ENCODE measurements at places on chromosomes 12 and 14.
A peak's percentile ranks its signal among the peaks of the same experiment; 100 is the strongest.

GRCh38 chr12:52125476-52125900 is 46.0 kb downstream of the SMIM41 start:
- DNase-seq: no peak

- DNase-seq: no peak
Observed at GRCh38 chr12:96274331-96274730, 80.2 kb downstream of the ELK3 start.

DNA sequence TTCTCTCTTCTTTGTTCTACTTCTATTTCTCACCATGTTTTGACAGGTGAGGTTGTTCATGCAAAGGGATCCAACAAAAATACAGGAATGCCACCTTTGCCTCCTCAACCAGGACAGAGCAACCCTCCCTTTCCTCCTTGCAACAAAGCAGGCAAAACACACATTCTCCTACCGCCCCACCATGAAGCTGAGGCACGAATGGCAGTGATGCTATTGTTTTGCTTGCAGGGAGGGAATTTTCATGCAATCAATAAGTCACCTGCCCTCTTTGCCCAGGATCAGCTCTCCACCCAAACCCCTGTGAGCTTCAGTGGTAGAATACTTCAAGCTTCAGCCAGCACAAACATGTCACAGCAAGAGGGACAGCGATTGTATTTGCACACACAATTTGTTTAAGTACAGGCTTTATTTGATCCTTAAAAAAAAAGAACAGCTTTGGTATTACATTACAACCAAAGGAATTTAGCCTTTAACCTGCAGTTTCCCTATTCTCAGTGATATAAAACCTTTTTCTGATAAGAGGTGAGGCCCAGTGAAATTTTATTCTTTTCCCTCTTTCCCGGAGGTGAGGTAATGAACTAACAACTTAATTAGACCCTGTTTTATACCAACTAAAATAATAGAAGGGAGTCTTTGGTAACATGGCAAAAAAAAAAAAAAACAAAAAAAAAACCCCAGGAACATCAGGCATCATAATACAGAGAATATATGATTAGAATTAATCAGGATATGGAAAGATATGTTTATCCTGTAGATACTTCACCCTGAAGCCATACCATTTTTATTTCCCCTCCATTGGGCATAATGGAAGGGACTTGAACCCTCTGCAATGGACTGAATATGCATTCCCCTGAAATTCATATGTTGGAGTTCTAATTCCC is 87.0 kb upstream of the EEA1 start:
- no peak for DNase-seq

- DNase-seq: no peak
Observed at GRCh38 chr12:77888611-77889010, 57.9 kb downstream of the NAV3 start.

DNA sequence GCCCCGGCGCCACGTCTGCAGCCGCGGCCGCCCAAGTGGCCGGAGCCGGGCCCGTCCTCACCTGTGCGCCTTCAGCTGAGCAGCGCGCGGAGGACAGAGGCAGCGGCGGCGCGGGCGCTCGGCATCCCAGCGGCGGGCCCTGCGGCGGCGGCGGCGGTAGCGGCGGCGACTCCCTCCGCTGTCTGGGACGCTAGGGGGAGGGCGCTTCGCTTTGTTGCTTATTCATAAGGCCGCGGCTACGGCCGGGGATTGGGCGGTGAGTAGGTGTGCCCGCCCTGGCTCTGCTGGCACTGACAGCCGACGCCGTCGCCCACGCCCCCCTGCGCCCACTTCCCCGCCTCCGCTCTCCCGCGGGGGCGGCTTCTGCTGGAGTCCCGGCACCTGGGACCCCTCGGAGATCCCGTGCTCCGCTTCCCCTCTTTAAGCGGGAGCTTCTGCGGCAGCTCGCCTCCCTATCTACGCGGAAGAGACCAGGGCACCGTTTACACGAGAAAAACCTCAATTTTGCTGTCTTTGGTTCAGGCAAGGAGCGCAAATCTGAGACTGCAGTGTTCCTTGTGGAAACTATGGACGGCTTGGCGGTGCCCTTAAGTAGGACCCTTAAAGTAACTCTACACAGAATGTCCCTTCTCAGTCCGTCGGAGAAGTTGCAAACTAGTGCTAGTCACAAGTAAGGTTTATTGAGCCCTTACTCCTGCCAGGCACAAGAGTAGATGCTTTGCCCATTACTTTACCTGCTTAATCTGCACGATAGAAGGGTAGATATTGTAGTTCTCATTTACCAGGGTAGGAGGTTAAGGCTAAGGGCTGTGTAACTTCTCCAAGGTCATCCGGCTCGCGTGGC is at the start of gene ARMH4:
TSS of gene ARMH4 (minus strand) at position 200 of the 844 bp plus-strand sequence. CDS start 12,855 bp downstream, outside the sequence.
- DNase-seq: peak; percentile 61

- DNase-seq: no peak
Observed at GRCh38 chr12:116455540-116456329, 103.4 kb upstream of the MAP1LC3B2 start.

- DNase-seq: no peak
Observed at GRCh38 chr12:57470970-57471656, 8.6 kb downstream of the ARHGAP9 start.

DNA sequence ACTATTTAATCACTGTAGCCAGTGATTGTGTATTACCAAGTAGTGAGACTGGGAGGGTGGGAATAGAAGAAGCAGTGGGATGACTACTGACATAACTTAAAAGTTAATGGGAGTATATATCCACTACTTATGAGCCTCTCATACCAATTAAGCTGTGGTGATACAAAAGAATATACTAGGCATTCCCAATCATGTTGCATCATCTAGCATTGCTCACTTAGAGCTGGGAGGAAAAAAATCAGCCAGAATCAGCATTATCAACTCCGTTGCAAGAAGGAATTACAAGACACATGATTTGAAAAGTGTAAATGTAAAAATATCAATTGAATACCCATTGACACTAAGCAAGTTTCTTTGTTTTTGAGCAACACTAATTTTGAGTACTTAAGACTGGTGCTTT is 745 bp upstream of the PPP1R36 start:
- DNase-seq: no peak

DNA sequence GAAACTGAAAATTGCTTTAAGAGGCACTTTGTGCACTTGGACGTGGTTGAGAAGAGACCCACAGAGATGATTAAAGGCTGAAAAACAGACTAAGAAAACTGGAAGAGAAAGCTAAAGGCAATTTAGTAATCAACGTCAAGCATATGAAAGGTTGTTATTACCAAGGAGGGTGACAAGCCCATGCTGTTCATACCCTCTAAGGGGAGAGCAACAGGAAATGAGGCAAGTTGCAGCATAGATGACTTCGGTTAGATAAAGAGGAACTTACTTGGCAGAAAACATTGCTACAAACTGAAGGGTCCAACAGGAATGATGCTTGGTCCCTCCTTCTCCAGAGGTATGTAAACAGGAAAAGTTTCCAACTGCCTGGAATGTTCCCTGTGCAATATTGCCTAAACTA is 107.8 kb downstream of the DUSP6 start:
- DNase-seq: no peak

GRCh38 chr12:22765421-22766130 is 140.6 kb downstream of the ETNK1 start:
- DNase-seq: no peak

GRCh38 chr12:130334399-130334798 is 3.3 kb upstream of the PIWIL1 start:
- DNase-seq: no peak

DNA sequence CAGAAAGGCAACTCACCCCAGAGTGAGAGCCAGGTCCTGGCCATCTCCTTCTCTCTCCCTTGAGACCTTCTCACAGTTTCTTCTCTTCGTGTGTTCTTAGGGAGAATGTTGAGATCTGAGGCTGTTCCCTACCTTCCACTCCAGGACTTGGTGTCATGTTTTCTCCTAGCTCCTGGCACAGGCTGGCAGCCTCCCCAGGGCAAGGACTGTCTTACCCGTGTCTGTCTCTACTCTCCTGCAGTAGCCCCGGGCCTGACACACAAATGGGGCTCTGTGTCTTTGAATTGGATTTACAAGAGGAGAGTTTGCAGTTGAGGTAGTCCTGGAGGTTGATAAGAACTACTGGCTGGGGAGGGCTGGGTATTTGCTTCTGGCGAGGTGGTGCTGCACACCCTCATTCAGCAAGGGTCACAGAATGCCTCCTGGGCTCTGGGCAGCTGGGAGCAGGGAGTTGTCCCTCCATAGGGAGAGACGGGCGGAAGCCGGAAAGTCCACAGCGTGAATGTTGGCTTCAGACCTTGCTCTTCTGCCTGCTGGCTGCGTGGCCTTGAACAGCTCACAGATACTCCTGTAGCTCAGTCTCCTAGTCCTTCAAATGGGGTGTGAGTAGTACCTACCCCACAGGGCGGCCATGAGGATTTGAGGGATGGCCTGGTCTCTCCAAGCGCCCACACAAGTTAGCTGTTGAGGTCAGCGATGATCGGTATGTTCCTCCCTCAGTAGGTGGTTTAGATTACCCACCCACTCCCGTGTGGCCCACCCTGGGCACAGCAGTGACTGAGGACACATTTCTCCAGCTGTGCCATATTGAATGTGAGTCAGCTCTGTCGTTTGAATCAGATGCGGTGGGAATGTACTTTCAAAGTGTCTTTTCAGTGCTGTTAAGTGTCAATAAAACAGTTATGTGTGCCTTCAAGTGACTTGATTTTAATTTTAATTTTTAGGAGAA is 10.2 kb downstream of the EP400 start:
- DNase-seq: no peak

- peak; percentile 34 for DNase-seq
Observed at GRCh38 chr12:43676183-43676813, 82.3 kb downstream of the PUS7L start.

GRCh38 chr12:95083471-95083870 is 10.1 kb upstream of the NR2C1 start:
- DNase-seq: no peak

GRCh38 chr14:61368114-61368710 is 46.8 kb downstream of the PRKCH start:
- no peak for DNase-seq

- DNase-seq: no peak
Observed at GRCh38 chr12:104354167-104354867, 50.8 kb downstream of the EID3 start.

- no peak for DNase-seq
Observed at GRCh38 chr12:57156701-57157403, 9.4 kb upstream of the LRP1-AS start.

DNA sequence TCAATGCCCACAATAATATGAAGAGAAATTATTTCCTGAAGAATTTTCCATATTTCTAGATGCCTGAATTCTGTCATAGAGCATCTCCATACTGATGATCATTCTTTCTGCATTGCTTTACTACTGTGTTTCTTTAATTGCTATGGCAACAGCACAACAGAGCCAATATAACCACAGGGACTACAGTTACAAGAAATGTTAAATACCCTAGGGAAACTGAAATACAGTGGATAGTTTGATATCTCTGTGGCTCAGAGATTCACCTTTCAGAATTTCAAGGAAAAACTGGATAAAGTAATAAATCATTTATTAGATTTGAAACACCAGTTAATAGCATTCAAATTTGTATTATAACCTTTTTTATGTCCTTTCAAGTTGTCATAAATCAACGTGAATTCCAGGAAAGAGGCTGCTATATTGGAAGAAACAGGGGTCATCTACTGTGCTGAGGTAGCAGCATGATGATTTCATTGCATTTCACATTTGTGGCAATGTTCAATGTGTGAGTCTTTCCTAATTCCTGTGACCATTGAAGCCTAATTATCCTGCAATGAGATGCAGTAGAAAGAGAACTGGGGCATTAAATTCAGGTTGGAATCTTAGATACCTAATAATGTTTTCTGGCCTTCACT is 267.1 kb downstream of the LRFN5 start:
- DNase-seq: no peak

GRCh38 chr14:22939684-22940083 is 10.5 kb upstream of the PRMT5 start:
- DNase-seq: no peak

- no peak for DNase-seq
Observed at GRCh38 chr14:50021261-50022031, 94.9 kb downstream of the VCPKMT start.

DNA sequence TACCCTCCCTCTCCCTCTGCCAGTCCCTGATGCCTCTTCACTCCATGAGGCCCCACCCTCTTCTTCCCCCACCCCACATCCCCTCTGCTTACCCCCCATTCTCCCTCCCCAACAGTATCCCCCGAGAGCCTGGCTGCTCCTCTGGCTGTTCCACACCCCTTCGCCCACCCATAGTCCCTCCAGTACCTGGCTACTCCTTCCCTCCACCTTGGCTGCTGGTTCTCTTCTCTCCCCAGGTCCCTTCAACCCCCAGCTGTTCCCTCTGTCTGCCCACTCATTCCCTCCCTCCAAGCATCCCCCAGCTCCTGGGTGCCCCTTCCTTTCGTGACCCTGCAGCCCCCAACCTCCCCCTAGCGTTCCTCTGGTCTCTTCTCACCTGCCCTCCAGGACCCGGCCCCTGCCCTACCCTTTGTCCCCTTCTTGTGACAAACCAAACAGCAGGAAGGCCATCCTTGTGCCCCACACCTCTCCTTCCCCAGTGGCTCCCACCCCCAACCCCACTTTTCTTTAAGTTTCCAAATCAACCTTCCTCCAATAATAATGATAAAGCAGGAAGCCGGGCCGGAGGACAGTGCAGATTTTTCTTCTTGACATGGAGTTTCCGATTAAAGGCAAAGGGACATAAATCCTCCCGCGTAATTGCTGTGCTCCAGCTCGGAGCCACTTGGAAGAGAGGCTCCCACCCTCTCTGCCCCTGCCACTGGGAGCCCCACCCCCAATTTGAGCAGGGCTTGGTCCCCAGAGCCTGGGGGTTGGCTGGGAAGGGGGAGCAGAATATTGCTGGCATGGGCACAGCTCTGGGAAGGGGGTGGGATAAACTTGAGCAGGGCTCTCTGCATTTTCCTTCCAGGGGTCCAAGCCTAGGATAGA is 40.0 kb downstream of the SMUG1 start:
- no peak for DNase-seq

- no peak for DNase-seq
Observed at GRCh38 chr12:122505419-122506051, 4.8 kb upstream of the ZCCHC8 start.

GRCh38 chr14:99643343-99643742 is 1.6 kb upstream of the HHIPL1 start:
- no peak for DNase-seq

DNA sequence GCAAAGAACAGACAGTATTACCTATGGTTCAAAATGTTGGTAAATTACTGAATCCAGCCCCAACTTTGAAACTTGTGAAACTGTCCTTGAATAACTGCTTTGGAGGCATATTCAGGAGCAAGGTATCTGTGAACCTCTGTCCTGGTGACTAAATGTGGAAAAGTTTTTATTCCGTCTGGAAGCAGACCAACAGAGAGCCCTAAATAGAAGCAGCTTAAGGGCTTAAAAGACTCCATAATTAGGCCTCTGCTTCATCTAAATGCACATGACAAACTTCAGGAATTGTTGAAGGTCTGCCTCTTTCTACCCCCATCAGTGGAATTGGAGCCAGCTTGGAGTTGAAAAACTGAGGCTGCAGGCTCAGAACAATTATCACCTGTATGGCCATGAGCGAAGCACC is 276.5 kb downstream of the KCNH5 start:
- no peak for DNase-seq

- DNase-seq: no peak
Observed at GRCh38 chr12:86254399-86255107, 1.6 kb downstream of the MGAT4C start.

DNA sequence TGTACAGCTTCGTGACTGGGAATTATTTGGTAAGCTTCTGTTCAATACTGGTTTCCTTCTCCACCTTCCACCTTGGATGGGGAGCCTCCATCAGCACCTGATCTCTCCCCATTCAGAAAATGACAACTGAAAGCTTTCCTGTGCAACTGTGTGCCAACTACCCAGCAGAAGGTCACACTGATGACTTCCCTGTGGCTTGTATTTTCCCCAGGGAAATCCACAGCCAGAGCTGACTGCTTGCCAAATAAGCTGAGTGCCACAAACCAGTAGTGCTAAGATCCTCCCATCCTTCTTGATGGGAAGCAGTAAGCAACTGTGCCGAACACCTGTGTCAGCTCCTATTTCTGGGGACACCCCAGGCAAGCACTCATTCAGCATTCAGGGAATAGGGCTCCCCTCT is 257.2 kb upstream of the SOX5 start:
- DNase-seq: no peak

All from activated CD4-positive, alpha-beta T cell treated with anti-CD3 and anti-CD28 coated beads, Interleukin-2, amount 50 U/mL, for 48 hours (primary cell).